ENCODE measurements at places on chromosomes 2 and 18. TPM values are rescaled to one million over a fixed set of nuclear protein-coding genes. Genes with fewer than 3 reads are reported as not detected.
A peak's percentile ranks its signal among the peaks of the same experiment; 100 is the strongest.

DNA sequence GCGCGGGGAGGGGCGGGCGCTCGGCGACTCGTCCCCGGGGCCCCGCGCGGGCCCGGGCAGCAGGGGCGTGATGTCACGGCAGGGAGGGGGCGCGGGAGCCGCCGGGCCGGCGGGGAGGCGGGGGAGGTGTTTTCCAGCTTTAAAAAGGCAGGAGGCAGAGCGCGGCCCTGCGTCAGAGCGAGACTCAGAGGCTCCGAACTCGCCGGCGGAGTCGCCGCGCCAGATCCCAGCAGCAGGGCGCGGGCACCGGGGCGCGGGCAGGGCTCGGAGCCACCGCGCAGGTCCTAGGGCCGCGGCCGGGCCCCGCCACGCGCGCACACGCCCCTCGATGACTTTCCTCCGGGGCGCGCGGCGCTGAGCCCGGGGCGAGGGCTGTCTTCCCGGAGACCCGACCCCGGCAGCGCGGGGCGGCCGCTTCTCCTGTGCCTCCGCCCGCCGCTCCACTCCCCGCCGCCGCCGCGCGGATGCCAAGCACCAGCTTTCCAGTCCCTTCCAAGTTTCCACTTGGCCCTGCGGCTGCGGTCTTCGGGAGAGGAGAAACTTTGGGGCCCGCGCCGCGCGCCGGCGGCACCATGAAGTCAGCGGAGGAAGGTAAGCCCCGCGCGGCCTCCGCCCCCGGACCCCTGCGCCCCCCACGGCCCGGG lies at the start of gene NFATC1:
Gene NFATC1, plus strand, starts transcription at position 170 of the 644 bp plus-strand sequence. Its CDS starts 295 bp downstream, at position 465.
- peak; percentile 89 for DNase-seq

Gene GALR1
- not detected for total RNA-seq

DNA sequence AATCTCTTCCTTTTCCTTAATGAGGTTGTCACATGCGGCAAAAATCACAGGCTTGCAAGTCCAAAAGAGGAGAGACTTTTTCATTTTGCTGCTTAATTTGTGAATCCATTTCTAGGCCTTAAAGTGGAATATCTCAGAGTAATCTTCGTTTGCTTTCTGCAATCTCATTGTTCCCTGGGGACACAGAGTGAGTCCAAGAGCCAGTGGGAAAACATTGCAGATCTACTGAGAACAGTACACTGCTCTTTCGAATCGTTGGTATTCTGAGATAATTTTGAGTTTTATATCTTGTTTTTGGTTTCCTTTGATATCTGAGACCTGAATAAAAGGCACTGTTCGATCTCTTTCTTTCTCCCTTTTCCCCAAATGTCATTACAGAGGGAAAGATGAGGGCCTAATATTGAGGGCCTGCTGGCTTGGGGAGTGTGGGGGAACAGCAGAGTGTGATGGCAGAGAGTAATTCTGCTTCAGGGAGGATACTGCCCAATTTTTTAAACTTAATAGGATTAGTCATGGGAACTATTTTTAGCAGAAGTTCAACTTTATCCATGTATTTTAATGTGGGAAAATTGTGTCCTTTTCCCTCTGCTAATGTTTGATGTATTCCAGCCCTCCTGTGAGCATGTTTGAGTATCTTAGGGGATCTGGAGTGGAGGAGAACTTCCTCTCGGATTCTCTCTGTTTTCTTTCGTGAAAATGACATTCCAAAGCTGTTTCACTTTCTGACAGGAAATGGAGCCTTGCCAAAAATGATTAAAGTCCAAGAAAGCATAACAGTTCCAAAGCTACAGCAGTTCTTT lies 418.2 kb upstream of the ZEB2 start:
- no peak for DNase-seq

GRCh38 chr18:62767321-62767720 lies 52.0 kb downstream of the PHLPP1 start:
- no peak for DNase-seq

- no peak for DNase-seq
These were observed 2.1 kb downstream of the EFR3B start for GRCh38 chr2:25044011-25044410.

Gene ITGA4
- total RNA-seq = 71.9 TPM

GRCh38 chr2:17749753-17750438 lies 3.7 kb downstream of the SMC6 start:
- no peak for DNase-seq

Gene UGT1A3
- not detected for total RNA-seq

GRCh38 chr2:73995810-73996209 lies 11.1 kb downstream of the TET3 start:
- no peak for DNase-seq

DNA sequence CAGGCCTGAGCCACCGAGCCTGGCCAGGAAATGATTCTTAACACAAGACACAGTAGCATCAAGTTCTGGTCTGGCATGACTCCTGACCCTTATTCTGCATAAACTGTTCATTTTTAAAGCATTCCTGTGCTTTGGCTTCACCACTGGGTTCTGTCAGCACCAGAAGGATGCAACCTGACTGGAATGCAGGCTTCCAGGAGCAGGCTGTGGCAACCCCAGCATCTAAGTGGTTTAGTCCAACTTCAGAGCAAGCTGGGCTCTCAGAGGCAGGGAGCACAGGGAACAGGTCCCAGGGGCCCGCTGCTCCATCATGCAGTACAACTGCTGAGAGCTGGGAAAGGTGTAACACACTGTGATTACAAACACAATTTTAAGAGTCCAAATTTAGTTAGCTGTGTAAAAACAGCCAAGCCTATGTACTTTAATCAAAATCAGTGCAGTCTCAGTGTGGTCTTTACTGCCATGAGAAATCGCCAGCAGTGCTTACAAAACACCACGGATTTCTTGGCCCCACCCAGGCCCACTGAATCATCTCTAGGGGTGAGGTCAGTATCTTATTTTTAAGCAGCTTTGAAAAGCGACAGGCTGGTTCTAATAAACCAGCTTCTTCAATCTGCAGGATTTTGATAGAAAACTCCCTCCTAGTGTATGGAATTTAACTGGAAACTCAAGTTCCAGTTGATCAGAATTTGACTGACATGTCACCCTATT lies 44.4 kb upstream of the TMEM182 start:
- DNase-seq = no peak

GRCh38 chr2:109209412-109209811 lies 80.4 kb downstream of the SH3RF3 start:
- DNase-seq = no peak
